ENCODE measurements at places on chromosomes 12 and 14.

GRCh38 chr12:108646600-108647579 lies 13.2 kb upstream of the SELPLG start:
- no peak for DNase-seq

DNA sequence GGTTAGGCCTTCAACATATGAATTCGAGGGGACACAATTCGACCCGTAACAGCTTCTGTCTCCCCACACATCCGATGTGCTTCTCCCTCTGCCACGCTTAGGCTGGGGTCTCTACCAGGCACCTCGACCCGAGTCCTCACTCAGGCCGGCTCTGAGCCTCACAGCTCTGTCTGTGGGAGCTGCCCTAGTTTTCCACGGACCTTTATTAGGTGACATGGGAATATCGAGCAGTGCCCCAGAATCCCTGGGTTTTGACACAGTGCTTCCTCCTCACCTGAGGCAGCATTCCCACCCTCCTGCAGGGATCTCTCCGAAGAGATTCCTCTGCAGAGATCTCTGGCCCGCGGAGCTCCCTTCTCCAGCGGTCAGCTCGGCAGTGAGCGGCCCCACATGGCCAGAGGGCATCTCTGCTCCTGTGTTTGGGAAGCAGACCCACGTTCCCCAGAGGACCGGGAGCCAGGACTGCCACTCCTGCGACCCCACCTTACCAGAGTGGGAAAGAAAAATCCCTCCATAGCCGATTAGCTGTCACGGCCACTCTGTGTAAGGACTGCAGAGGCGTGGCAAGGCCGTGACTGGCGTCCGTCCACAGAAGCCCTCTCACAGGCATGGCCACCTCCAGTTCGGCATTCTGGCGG lies 21.2 kb downstream of the ZBTB42 start:
- DNase-seq = no peak

GRCh38 chr12:124517260-124518050 lies 50.0 kb downstream of the NCOR2 start:
- no peak for DNase-seq

- no peak for DNase-seq
Observed at GRCh38 chr12:100986595-100987547, 192.3 kb downstream of the ANO4 start.

- DNase-seq = no peak
Observed at GRCh38 chr14:26527095-26527494, 70.7 kb downstream of the NOVA1 start.

GRCh38 chr12:19647806-19648556 lies 208.7 kb downstream of the AEBP2 start:
- peak; percentile 90 for DNase-seq

DNA sequence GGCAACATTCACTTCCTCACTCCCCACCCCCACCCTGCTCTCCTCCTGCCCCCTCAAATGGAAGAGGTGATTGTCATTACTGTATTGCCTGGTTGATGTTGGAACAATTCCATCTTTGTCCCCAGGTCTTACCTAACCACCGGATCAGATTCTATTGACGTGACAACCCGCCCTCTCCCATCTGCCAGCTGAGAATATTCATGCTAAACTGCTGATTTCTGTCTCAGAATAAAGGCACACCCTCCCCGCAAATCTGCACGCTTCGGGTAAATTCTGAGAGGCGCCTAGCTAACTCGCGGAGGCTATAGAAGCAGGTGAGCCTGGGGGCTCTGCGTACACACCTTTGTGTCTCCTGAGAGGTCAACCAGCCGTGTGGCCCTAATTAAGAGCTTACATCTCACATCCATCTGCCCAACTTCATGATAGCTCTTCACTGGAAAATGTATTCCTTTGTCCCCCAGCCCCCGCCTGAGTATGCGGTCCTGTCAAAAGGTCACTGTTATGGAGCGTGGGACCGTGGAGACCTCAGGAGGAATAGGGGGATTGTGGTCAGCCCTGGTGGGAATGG lies 1054.3 kb downstream of the VRK1 start:
- no peak for DNase-seq

DNA sequence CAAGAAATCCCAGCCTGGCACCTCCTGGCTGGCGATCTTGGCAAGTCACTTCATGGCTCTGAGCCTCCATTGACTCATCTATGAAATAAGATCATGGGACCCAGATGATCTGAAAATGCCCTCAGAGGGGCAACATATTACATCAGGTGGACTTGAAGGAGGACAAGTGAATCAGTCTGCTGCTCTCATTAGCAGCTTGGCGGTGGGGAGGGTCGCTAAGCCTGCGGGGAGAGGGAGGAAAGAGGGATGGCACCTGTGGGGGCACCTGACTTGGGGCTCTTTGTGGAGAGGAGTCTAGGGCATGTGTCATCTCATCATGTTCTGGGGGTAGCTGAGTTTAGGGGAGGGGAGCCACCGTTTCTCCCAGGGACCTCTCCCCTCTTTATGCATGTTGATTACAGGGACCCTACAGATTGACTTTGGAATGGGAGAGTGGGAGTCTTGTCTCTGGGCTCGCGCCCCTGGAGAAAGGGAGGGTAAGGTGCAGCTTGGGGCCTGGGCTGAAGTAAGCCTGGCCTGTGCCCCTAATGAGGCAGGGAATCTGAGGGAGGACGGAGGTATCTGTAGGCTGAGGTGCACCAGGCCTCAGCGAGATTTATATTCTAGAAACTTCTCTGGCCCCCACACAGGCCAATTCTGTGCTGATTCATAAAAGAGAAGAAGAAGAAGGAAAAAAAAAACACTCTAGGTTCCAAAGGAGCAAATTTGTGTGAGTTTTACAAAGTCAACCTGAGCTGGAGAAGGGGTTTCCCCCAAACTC lies 29.3 kb upstream of the BATF start:
- DNase-seq = no peak

DNA sequence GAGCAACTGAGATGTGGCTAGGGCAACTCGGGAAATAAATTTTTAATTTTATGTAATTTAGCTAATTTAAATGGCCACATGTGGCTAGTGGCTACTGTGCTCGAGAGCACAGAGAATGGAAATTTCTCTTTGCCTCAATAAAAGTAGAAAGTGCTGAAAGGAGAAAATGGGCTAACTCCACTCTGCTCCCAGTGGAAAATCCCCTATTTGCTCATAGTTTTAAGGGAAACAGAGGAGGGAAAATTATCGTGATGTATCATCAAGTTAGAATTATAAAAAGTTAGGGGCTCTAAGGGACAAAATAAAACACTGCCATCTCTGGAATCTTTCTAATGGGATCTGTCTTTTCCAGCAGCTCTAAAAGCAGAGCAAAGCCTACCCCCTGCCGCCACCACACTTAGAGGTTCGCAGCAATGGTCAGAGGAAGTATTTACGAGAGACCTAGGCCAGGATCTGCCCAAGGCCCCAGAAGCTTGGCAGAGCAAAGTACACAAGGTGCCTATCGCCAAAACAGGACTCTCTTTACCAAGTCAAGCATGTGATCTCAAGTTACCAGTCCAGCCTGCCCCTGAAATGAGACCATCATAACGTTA lies 220.7 kb downstream of the PPM1H start:
- DNase-seq = no peak

- DNase-seq = no peak
Observed at GRCh38 chr14:91295851-91296796, 51.6 kb upstream of the GPR68 start.

DNA sequence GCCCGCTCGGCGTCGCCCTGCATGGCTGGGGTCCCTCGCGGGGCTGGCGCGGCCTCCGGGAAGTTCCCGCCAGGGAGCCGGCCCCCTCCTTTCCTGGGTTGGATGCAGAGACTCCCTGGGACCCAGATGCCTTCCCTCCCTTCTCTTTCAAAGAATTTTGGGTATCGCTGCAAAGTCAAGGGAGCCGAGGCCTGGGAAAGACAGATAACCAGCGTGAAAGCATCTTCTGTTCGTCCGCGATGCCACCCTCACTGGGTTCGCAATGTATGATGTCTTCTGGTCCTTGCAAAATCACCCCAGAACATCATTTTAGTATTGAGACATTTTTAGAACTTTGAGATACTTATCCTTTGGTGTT lies 451 bp downstream of the IRAK3 start:
- peak; percentile 41 for DNase-seq

GRCh38 chr12:97899529-97899928 lies 436.9 kb downstream of the RMST start:
- DNase-seq = no peak

DNA sequence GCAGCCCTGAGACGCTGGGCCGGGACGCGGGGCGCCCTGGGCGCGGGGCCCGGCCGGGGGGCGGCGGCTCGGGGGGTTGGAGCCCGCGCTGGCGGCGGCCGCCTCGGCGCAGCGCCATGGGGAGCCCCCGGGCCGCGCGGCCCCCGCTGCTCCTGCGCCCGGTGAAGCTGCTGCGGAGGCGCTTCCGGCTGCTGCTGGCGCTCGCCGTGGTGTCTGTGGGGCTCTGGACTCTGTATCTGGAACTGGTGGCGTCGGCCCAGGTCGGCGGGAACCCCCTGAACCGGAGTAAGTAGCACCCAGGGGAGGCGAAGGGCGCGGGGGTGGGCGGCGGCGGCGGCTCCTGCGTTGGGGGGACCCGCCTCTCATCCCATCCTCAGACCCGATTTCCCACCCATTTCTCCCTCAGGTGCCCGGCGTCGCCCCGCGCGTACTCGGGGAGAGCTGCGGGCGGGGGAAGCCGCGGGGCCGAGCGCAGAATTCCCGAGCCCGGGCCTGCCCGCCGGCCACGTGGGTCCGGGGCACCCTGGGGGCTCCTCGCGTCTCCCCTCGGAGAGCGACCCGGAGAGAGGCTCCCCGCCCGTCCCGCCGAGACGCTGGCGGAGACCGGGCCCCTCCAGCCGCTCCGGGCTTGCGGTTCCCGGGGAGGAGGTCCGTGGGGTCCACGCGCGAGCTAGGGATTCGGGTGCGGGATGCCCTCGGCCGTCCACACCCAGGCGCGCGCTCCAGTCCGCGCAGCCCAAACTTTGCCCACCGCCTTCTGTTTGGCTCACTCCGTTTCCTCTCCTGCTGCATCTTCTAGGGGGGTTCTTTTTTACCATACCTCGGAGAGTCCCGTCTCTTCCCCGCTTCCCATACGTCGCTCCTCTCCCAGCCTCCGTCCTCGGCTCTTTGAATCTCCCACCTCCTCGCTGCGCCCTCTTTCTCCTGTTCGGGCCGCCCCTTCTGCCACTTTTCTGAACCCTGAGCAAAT lies 807 bp downstream of the B4GALNT3 start:
- DNase-seq = no peak

GRCh38 chr14:44204061-44204835 lies 302.8 kb downstream of the FSCB start:
- DNase-seq = no peak

- DNase-seq = peak; percentile 53
Observed at GRCh38 chr12:31591380-31591901, 505 bp upstream of the DENND5B start.

DNA sequence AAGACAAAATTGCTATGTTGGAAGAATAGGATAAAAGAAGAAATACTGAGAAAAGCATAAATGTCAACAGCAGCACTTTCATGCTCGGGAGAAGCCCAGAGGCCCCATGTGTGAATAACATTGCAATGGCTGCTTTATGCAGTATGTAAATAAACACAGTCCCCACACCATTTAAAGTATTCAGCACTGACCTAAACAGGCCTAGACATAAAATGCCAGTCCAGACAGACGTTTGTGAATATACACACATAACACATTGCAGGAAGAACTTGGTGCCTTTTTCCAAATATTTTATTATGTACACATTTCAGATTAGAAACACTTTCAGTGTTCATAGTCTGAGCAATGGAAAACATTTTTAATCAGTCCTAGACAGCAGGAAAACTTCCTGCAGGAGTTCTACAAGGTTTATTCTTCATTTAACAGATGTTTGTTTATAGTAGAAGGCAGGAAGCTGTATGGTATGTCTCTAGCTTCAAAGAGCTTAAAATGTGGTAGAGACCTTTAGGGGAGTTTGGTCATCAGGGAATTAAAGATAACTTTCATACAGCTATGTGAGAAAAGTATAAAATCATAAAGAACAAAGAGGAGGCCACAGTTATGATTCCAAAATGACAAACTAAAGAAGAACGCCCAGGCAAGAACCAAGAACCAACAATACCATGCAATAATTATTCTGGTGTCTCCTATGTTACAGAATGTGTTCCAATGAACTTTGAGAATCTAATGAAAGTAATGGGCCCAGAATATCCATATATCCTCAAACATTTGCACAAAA lies 30.6 kb upstream of the SLC38A2 start:
- no peak for DNase-seq

DNA sequence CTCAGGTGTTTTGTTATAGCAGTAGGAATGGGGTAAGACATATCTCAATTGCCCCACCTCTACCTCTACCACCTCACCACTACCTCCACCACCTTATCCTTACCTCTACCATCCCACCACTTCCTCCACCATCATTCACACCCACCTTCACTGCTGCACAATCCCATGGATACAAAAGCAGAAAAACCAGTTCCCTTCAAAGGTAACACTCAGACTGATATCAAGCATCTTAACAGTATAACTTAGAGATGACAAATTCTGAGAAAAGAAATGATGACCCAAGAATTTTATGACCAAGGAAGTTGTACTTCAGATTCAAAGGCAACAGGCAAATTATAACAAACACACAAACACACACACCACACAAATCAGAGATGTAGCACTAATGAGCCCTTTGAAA lies 189.4 kb downstream of the NUAK1 start:
- no peak for DNase-seq

- no peak for DNase-seq
Observed at GRCh38 chr12:109157986-109158385, 41.6 kb downstream of the ACACB start.

GRCh38 chr12:110756611-110757010 lies 13.9 kb upstream of the PPP1CC start:
- DNase-seq = no peak

DNA sequence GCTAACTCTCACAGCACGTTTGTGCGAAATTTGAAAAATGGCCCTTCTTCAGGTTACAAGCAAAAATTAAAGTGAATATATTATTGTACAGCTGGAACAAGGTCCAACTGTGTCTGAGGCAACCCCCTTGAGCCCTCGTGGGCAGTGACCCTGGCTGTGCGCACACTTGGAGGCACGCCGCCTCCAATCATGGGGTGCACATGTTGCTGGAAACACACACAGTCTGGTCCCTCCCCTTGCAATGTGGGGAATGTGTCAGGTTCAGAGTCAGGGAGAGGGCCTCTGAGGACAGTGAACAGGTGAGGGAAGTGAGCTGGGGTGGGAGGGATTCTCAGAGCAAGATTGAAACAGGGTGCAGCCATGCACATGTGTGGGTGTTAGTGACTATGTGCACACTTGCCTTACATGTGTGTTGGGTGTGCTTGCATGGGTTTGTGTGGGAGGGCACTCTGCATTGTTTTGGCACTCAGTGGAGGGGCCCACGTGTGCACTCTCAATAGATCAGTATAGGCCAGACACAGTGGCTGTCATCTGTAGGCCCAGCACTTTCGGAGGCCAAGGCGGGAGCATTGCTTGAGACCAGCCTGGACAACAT lies 9.6 kb downstream of the TSPAN9 start:
- DNase-seq = no peak

Measured in KBM-7 (cell line).